Small intestine (tissue), 16 donors: ENCODE measurements at places on chromosomes 6 and 20.

DNA sequence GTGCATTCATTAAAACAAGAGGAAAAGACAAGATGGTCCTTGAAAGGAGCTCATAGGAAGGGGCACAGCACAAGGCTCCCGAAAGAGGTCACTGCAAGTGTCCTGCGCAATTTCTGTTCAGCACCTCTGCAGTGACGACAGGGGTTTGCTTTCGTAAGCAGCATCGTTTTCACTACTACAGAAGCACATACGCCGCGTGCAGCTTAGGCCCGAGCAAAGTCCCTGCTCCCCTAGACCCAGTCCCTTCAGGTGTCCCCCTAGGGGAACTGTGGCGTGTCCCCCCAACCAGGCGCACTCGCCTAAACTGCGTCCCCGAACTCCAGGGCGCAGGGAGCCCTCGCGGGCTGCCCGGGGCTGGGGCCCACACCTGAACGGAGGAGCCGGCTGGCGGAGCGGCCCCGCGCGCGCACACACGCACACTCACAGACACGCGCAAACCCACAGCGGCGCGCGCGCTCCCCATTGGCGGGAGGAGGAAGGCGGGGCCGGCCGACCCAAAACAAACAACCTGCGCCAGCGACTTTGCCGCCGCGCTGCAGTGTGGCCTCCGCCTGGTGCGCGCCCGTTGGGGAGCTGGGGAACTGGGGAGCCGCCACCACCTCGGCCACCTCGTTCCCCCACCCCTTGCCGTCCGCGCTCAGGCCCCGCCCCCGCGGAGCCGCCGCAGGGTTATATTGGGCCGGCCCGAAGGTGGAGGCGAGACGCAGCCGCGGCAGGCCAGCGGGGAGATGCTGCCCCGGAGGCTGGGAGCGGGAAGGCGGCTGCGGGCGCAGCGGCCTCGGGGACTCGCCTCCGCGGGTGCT, at the start of gene FOXQ1:
FOXQ1 (plus strand) TSS at position 699 of the 803 bp plus-strand sequence. CDS start 607 bp downstream, outside the sequence.
- peak; percentile 90 for DNase-seq

- no peak for DNase-seq
These were observed 5.4 kb upstream of the SDCBP2 start for GRCh38 chr20:1334370-1334731.

GRCh38 chr6:17120019-17120418, 18.2 kb downstream of the STMND1 start:
- DNase-seq: peak; percentile 25

DNA sequence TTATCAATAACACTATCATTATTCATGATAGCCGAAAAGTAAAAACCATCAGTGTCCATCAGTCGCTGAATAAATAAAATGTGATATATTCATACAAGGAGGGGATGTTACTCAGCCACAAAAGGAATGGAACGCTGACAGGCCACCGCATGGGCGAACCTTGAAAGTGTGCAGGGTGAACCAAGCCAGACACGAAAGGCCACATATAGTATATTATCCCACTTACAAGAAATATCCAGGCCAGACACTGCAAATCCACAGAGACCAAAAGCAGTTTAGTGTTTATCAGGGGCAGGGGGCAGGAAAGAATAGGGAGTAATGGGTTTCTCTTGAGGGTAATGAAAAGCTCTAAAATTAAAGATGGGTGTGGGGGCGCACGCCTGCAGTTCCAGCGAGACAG, 5.7 kb downstream of the SOX18 start:
- DNase-seq: no peak

- DNase-seq: peak; percentile 86
These were observed 452 bp downstream of the TRAF3IP2 start for GRCh38 chr6:111605100-111605751.

DNA sequence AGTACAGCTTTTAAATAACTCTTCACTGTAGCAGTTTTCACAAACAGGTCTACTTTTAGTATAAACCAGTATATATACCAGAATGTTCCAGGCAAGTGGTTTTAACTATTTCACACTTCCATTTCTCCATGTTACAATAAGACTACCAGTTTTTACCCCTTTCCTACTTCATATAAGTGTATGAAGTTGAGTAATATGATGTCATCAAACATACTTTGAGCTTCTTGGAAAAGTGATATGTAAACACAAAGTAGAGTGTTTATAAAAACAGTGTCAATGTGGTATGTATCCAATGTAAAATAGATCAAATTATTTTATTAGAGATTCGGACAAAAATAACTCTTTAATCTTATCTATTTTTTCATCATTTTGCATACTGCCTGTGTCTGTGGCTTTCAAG, 2.5 kb upstream of the PAQR8 start:
- DNase-seq: no peak

GRCh38 chr6:151147118-151147832, 92.5 kb upstream of the AKAP12 start:
- DNase-seq: no peak

GRCh38 chr6:90460051-90460450, 126.8 kb downstream of the MAP3K7 start:
- no peak for DNase-seq

DNA sequence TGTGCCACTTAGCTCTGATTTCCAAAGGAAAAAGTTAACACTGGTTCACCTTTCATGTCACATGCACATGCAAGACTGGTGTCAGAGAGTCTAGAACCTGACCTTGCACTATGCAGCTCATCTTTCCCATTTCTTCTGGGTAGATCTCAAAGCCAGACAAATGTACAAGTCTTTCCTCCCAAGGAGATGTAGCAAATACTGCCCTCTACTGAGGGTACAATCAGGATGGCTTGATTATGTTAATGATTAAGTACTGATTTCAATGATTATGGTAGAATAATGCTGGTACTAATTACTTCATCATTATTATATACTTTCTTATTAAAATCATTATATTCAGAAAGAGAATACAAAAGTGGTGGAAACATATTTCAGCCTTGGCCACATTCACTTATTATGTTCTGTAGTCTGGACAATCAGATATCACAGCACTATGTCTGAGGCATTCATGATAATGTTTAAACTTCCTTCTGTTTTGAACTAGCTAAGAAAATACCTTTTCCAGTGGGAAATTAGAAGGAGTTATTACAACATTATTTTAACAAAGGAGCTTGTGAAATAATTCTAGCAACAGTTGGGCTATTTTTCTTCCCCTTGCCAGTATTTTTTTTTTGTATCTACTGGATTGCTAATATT, 68.5 kb upstream of the FOXO3 start:
- DNase-seq: peak; percentile 63

GRCh38 chr20:43916073-43916880, 1.6 kb downstream of the TOX2 start:
- DNase-seq: no peak
